NCI-H1105 treated with DMSO at 0.1 percent for 48 hours (cell line): ENCODE measurements at places on chromosomes 12 and 14.

GRCh38 chr12:23197266-23197665 lies 572.3 kb downstream of the ETNK1 start:
- no peak for DNase-seq

DNA sequence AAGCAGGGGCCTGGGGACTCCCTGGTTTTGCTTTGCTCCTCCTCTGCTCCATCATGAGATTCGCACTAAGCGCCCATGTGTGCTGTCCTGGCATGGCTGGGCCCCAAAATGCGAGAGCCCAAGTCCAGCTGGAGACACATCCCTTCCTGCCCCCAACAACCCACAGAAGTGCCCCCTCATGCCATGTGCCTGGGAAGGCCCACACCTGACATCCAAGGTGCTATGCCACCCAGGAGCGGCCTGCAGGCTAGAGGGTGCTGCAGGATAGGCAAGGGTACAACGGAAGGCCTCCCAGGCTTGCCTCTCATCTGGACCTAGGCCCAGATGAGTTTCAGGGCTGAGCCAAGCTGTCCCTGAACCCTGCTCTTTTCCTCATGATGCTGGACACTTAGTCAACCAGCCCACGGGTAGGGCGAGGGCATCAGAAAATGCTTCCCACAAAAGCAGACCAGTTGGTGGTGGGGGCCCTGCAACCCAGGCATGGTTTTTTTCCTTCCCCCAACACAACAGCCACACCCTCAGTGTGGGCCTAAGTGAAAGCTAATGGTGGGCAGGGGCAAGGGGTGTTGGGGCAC lies 13.2 kb upstream of the KRT80 start:
- DNase-seq = no peak

DNA sequence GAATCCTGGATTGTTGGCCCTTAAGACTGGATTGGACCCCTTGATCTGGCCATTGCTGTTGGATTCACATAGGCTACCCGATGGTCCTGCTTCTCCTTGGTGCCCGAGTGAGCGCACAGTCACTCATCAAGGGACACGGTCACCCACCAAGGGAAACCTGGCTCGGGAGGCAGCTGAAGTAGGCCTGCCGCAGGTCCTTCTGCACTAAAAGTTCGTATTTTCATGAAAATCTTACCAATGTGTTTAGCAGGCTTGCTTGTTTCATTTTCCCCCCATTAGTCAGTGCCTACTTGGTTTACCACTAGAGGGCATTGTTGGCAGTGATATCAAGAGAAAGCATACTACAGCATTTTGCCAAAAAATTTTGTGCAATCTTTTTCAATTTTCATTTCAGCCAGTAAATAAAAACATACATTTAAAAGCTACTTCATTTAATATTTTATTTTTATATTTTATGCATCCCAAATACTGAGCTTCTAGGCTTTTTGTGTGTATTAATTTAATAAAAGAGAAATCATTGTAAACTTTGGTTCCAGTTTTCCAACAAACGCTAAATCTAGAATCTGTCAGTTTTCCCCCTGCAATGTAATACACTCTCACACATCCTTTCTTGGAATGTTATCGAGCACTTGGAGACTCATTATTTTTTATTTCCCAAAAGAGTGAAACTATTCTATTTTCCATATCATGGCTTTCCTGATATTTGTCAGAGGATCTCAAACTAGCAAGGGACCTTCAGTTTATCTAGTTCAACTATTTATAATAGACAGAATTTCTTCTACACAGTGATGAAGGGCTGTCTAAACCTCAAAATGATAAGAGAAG lies 116.7 kb downstream of the LMNTD1 start:
- peak; percentile 63 for DNase-seq

DNA sequence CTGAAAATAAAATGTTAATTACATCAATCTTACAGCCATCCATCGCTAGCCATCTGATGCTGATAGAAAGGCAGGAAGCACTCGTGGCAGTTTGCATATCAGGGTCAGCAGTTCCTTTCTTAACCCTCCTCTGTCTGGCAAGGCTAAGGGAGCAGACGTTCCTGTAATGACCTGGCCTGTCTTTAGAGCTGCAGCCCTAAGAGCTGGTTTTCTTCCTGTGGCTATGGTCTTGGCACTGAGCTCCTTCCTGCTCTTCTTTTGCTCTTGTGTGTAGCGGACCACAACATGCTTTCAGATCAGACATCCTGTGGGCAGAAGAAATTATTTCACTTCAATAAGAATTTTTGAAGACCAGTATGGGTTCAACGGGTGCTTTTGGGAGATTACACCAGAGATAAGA lies 170.4 kb downstream of the DAD1 start:
- DNase-seq = no peak

- no peak for DNase-seq
Observed at GRCh38 chr12:132405742-132406251, 76.4 kb upstream of the GALNT9 start.

DNA sequence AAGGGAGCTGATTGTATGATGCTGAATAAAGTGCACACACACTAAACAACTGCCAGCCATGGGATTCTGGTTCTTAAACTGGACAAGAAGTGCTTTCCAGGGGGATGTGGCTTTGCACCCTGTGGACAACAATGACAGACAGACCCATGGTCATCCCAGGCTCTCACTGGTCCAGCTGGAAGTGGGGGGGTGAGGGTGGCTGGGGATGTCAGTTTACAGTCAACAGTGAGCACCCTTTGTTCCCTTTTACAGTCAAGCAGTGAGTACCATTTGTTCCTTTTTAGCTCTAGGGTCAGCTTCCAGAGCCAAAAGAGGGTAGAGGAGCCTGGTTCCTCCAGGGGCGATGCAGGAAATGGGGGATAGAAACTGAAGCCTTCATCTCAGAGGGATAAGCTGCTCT lies 100.7 kb downstream of the SMOC1 start:
- no peak for DNase-seq

- DNase-seq = no peak
Observed at GRCh38 chr12:131628023-131628740, 82.7 kb upstream of the SFSWAP start.

GRCh38 chr12:10190558-10191388 lies 11.9 kb downstream of the TMEM52B start:
- peak; percentile 71 for DNase-seq

DNA sequence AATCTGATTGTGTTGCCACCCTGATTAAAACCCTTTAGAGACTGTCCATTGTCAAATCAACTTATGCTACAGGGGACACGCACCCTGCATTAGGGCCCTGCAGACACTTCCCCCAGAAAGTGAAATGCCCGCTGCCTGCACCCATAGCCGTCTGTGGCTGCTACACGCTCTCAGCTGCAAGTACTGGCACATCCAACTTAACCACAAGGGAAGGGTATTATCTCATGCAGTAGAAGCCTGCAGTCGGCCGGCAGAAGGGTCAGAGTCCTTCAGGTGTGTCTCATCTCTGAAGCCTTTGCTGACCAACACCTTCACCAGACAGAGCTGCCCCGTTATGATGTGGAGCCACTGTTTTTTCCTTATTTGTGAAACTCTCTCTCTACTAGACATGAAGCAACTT lies 20.8 kb downstream of the CFAP251 start:
- no peak for DNase-seq

DNA sequence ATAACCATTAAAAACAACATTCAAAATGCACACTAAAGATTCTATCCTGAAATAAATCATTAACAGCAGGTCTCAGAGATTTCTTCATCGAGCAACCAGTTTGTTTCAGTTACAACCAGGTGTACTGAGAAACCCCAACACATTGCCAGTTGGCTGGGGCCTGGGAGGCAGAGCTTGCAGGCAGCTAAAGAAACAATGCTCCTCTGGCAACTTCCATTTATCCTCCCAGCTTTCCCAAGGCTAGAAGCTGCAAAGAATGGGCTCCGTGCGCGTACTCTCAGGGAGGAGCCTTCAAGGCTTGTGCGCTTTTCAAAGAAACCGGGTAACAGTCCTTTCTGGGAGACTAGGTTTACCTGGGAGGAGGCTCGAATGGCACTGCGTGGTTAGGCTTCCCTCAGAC lies 181.6 kb downstream of the MSRB3 start:
- DNase-seq = no peak

DNA sequence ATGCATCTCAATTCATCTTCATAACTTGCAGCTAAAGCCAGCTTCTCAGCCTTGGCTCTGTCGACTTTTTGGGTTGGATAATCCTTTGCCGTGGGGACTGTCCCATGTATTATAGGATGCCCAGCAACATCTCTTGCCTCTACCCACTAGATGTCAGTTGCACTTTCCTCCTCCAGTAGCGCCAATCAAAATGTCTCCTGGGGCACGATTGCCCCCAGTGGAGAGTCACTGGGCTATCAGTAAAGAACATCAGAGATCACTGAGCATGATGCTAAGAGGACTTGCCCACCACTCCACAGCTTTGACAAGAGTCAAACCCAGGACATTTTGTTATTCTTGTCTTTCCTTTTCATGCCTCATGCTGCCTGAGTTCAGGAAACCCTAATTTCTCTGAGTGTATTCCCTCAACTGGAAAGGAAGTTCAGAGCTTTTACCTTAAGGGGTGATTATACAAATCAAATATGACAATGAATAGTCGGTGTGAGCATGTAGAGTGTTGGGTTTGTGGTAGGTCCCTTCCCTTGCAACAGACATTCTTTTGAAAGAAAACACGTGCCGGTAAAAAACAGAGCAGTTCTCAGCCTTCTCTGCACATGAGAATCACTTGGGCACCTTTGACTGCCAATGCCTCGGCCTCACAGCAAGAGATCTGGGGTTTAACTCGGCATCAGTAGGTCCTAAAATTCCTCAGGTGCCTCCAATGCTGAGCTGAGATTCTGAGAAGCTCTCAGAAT lies 980.6 kb downstream of the VRK1 start:
- no peak for DNase-seq

DNA sequence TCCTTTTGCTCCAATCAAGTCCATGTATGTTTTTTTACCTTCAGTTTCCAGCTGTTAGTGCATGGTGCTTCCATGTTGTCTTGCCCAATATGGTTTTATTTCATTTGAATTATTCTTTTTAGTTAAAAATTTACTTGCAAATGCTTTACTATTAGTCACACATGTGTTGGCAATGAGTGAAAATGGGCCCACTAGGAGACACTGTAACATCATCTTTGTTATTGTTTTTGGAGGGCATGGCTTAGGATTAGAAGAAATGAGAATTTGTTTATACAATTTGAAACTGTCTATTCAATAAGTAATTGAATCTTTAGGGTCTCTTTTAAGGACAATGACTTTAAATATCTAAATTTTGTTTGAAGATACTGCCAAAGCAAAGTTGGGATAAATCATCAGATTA lies 133.7 kb downstream of the BRMS1L start:
- peak; percentile 6 for DNase-seq

- no peak for DNase-seq
Observed at GRCh38 chr12:57401165-57401564, 29.7 kb downstream of the R3HDM2 start.

- peak; percentile 23 for DNase-seq
Observed at GRCh38 chr12:124767066-124767821, 96.4 kb downstream of the SCARB1 start.

DNA sequence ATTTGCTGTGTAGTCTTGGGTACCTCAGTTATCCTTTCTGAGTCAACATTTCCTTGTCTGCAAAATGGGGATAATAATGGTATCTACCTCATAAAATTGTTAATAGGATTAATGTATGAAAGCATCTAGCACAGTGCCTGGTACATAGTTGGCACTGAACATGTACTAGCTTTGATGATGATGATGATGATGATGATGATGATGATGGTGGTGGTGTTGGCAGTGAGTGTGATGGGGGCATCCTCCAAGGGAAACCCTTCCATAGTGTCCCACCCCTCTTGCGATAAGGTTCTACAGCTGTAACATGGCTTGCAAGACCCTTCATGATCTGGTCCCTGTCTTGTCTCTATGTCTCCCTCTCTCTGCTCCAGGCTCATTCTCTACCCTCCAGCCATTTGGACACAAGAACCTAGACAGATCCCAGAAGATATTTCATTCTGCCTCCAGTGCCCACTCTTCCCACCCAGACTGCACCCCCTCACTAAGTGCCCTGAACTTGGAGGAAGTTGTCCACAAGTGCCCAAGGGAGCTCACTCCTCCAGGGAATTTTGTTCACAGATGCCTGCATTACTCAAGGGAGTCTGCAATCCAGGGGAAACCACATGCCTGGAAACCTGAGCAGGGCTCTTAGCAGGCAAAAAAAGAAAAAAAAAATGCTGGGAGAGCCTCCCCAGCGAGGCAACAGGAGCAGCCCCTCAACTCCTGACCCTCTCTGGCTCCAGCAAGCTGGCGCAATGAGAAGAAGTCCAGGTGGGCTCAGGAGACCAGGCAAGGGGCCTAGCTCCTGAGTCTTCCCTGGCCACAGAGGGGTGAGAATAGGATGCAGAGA lies 10.1 kb upstream of the BDKRB1 start:
- DNase-seq = no peak

DNA sequence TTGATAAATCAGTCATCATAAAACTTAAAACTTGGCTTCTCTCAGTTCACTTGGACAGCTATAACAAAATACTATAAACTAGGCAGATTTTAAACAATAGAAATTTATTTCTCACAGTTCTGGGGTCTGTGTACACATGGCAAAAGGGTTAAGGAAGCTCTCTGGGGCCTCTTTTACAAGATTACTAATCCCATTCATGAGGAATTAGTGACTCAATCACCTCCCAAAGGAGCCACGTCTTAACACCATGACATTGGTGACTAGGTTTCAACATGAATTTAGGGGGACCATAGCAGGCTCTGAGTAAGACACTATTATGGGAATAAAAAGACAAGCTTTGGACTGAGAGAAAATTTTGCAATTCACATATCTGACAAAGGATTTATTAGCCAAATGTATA lies 436.5 kb downstream of the PDZRN4 start:
- no peak for DNase-seq

GRCh38 chr12:107399046-107399445 lies 286.6 kb upstream of the PWP1 start:
- DNase-seq = no peak

DNA sequence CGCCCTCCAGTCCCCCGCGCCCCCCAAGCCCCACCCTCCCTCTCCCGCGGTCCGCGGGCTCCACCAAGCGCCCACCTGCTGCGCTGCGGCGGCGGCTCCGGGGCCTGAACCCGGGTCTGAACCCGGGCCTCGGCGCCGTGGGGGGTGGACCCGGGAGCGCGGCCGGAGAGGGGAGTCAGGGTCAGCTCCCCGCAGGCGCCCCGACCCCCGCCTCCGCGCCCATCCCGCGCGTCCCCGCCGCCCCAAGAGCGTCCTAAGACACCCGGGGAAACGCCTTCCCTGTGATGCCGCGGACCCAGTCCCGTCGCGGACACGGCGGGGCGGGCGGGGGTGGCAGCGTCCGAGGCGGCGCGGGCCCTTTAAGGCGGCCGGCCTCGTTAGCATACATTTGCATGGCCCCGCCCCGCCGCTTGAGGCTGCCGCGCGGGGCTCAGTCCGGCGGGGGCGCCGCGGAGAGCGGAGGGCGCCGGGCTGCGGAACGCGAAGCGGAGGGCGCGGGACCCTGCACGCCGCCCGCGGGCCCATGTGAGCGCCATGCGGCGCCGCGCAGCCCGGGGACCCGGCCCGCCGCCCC lies at the start of gene MMP17:
Gene MMP17 (plus strand): TSS at position 433 of the 574 bp plus-strand sequence. CDS start 102 bp downstream, at position 535.
- DNase-seq = no peak

- DNase-seq = peak; percentile 10
Observed at GRCh38 chr14:103729496-103730448, 14.2 kb downstream of the ZFYVE21 start.
